ENCODE measurements at places on chromosomes 3 and 15.

DNA sequence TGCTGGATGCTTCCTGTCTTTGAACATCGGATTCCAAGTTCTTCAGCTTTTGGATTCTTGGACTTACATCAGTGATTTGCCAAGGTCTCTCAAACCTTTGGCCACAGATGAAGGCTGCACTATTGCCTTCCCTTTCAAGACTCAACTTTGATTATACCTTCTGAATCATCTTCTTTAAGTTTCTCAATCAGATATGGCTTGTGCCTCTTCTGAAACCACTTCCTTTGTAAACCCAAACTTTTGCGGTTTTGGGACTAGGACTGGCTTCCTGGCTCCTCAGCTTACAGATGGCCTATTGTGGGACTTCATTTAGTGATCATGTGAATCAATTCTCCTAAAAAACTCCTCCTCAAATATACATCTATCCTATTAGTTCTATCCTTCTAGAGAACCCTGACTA is 47.1 kb upstream of the CADPS start:
- DNase-seq, result no peak

DNA sequence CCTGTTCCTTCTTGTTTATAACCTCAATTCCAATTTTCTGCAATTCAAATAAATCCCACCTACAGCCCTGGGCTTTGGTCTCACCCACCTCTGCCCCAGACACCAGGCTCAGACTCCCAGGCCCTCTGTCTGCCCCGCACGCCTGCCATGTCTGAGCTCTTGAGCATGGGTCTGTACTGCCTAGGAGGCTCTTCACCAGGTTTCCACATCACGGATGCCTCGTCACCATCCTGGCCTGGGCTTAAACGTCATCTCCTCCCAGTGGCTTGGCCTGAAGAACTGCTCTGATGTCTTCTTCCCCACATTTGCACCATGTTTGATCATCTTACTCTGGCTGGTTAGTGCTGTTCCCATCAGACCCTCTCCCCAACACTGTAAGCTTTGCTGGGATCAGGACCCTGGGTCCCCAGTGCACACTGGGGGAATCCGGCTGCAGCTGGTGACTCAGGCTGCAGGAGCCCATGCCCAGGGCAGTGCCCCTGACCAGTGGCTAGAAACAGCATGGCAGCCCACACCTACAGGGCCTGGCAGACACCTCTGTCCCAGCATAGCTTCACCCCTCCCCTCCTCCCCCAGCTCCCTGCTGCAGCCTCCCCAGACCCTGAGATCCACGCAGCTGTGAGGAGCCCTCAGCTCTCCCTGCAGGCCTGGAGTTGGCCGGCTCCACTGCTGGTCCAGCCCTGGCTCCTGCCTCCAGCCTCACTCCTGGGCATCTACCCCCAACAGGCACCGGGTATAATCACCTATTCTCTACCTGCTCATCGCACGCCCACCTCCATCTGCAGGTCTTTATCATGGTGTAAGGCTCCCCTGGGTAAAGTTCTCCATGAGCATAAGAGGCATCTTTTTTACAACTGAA is 162.8 kb upstream of the NSMCE3 start:
- DNase-seq, result no peak

GRCh38 chr3:156445117-156446090 is 109.5 kb downstream of the SSR3 start:
- no peak for DNase-seq

DNA sequence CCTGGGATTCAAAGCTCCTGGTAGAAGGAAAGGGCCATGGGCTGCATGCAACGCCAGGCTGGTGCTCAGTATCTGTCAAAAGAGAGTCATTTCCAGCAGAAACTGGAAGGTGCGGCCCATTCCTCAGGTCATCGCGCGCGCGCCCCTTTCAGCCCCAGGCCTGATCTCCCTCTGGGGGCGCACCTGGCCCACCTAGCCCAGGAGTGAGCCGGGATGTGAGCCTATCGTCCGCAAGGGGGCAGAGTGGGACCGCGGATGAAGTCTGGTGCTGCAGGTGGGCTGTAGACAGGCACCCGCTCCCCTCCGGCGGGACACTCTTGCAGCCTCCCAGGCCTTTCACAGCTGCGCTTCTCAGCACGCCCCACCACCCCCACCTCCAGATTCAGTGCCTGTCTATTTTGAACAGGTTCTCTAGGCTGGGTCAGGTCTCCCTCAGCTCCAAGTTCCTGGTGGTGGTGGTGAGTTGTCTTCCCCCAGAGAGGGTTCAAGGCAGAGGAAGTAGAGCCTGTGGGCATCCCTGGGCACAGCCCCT is 5.8 kb upstream of the RPL29 start:
- DNase-seq, result no peak

DNA sequence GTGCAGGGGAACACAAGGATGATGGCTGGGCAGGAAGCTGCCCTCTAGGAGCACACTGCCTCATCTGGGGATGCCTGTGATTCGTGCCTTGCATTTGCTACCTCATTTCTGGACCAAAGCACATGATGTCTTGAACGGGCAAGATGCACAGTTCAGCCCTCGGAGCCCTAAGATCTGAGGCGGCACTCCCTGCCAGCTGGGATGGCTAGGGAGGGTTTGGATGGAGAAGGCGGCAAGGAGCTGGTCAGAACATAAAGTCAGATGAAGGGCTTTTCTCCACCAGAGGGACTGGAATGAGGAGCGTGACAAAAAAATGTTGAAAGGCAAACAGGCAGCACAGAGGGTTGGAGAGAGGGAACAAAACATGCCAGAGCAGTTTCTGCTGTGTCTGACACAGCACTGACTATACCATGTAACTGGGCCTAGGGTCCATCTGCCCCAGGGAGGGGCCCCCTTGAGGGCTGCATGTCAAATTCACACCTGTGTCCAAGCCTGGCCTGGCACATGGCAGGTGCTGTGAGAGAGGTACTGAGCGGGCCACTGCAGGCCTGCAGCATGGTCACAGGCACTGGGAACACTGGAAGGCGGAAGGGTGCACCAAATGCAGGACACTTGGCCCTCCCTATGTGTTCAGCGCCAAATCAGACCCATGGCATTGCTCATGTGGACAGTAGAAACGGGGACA is 21.7 kb downstream of the TMEM43 start:
- no peak for DNase-seq

GRCh38 chr3:133991209-133991608 is 38.5 kb downstream of the SLCO2A1 start:
- no peak for DNase-seq

GRCh38 chr3:128487813-128488635 is 5.0 kb downstream of the GATA2 start:
- no peak for DNase-seq

- no peak for DNase-seq
Observed at GRCh38 chr3:38724392-38724736, 74.9 kb upstream of the SCN5A start.

GRCh38 chr3:126213379-126214028 is 33.1 kb upstream of the ALDH1L1 start:
- no peak for DNase-seq

DNA sequence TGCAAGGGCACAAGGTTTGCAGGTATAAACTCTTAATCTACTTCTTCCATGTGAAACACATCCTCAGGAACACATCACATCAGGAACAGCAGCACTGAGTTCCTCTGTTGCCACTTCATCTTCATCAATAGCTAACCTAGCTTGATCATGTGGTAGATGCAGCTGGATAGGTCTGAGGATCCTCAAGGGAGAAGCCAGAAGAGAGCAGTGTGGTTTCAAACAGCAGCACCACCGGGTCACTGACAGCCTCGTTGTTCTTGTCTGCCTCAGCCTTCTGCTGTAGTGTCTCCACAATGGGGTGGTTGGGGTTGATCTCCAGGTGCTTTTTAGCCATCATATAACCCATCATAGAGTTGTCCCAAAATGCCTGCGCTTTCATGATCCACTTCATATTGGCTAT is 58.8 kb downstream of the ADAM10 start:
- no peak for DNase-seq

DNA sequence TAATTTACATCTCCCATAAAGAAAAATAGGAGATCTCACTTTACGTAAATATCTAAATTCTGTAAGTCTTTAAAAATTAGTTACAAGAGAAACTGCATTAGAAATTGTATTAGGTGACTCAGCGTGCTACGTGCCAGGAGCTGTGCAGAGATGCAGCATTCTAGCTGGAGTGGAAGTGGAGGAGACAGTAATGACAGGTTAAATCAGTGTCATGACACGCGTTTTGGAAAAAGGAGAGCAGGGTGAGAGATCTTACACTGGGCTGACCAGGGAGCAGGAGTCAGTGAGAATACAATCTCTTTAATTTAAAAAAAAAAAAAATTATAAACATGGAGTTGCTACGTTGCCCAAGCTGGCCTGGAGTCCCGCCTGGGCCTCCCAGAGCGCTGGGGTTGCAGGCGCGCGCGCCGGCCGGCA is 635 bp downstream of the TUBGCP5 start:
- no peak for DNase-seq

DNA sequence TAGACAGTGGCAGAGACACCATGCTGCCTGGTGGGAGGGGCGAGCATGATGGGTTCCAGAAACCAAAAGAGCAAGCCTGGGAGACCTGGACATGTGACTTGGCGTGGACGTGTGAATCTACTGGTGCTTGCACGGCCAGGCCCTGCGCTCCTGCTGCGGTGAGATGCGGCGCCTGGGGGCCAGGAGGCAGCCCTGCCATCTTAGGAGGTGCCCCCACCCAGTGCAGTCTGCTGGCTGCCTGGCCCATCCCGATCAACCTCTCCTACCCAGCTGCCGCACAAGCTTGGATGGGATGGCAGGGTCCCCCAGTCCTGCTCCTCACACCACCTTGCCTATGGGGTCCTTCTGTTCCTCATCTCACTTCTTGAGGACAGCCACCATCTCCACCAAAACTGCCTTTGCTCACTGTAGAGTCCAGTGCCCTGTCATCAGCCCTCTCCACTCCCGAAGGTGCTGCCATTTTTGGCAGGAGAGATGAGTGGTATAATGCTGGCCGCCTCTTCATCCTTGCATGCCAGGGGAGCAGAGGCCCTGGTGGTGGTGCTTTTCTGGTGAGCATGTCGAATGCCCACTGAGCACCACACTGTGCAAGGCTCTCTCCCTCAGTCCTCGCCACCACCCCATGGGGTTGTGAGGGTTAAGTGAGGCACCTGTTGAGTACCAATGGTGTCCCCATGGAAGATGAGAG is 3.1 kb upstream of the ABTB1 start:
- DNase-seq, result no peak

- DNase-seq, result no peak
Observed at GRCh38 chr3:161212906-161213305, 8.2 kb upstream of the NMD3 start.

GRCh38 chr3:9915254-9916141 is 1.4 kb upstream of the IL17RC start:
- DNase-seq, result no peak

DNA sequence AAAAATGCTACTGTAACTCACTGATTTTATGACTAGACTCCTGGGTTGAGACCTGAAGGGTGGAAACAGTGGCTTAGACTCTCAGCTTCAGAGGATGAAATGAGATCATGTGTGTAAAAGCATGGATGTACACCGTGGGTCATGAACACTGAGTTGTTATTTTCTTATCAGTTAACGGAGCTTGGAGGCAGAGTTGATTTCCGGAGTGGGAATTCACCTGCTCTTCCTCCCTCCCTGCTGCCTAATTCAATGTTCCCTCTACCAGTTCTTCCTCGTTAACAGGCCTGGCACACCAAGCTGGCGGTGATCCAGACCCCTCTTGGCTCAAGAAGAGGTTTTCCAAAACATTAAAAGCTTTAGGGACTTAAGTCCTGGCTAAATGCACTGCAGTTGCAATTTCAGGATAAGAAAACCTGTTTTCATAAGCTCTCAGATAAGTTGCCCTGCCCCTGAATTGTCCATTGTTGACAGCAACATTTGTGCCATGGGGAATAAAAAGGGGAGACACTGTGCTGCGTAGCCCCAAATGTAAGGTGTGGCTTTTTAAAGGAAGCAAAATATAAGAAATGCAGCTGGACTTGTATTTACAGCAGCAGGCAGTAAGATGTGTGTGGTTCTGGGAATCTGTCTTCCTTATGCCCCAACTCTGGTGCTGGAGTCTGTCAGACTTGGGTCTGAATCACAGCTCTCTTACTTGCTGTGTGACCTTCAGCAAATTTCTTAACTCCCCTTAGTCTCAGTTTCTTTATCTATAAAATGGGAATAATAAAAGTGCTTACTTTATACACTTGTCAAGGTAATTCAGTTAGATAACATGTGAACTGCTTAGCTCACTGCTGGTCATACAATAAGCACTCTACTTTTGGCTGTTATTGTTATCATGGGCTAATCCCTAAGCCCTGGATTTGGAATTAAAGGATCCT is 9.9 kb downstream of the PDIA5 start:
- DNase-seq, result no peak

GRCh38 chr15:81724536-81724935 is 321.3 kb downstream of the MEX3B start:
- DNase-seq, result no peak

GRCh38 chr3:194505791-194506415 is 19.1 kb upstream of the ATP13A3 start:
- DNase-seq, result no peak

Data from cortex of kidney (tissue), 1 donor.